Activated T-cell treated with anti-CD3 and anti-CD28 coated beads for 1 hour (primary cell): ENCODE measurements at places on chromosomes 6 and 20.

- no peak for DNase-seq
Measured at GRCh38 chr6:101125380-101125971, 244.3 kb upstream of the ASCC3 start.

DNA sequence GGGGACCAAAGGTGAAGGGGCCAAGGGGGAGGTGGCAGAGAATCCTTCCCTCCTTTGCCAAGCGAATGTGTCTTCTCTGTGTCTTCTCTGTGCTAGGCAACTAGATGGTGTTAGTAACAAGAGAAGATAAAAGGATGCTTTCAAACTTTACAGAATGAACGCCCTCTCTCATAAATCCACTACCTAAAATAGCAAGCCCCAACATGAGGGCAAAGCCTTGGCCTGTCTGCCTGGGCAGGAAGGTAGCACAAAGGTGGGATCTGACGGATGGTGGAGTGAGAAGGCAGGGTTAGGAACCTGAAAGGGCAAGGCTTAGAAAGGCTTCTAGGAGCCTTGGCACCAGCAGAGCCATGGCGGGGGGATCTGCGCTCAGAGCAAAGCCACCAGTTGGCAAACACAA lies 13.6 kb upstream of the TGM3 start:
- DNase-seq: no peak

- no peak for DNase-seq
Measured at GRCh38 chr20:3014662-3015061, 28.8 kb upstream of the GNRH2 start.

DNA sequence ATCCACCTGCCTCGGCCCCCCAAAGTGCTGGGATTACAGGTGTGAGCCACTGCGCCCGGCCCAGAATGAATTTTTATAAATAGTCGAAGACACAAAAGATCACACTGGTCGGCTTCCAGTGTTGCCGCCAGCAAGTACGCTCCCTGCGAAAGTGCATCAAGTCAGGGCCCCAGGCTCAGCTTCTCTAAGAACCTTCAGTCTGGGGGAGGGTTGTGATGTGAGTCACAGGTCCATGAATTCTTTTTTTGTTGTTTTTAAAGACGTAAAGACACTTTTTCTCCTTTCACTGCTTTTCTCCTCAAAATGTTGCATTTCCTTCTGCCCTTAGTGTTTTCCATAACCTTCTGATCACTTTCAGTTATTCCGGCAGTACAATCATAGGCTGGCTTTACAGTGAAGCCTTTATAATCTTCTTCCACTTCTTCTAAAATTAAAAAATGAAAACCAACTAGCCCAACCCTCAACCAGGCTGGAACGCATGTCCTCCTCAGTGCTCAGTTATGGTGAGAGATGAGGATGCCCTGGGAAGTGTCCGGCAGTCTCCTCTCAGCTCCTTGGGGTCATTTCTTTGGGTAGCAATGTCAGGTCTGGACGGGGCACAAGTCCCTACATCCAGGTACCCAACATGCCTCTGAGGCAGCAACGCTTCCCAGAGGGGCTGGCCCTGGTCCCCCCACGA lies 66.6 kb downstream of the CSE1L start:
- DNase-seq: no peak

- DNase-seq: no peak
Measured at GRCh38 chr20:14210146-14210545, 127.3 kb downstream of the FLRT3 start.

DNA sequence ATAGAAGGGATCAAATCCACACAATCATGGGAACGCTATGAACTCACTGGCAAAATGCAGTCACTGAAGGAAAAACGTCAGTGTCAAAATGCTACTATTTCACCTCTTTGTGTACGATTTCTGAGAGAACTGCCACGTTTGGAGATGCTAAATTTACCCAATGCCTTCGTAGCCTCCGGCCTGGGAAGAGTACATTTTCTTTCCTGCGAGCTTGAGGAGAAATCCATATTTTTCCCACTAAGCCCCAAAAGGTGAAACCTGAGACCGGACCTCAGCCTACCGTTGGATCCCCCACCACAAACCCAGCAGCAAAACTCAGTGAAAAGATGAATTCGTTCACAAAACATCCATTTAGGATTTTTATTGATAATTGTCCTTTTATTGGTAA lies 131.7 kb downstream of the GPX5 start:
- no peak for DNase-seq

DNA sequence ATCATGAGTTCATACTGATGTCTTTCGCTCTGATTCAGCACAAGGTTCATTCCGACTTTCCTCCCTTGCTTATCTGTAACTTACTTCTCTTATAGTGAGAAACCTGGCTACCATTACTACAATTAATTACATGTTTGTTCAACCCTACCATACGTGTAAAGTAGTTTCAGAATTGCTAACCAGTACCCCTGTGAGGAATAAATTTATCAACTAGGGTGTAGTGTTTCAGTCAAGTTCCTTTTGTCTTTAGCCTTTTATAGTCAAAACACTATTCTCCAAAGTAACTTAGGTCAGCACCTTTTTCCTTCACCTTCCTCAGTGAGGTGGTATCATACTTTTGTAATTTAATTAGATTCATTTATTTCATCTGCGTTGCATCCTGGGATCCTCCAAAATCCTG lies 64.9 kb downstream of the MAP3K4 start:
- DNase-seq: no peak

DNA sequence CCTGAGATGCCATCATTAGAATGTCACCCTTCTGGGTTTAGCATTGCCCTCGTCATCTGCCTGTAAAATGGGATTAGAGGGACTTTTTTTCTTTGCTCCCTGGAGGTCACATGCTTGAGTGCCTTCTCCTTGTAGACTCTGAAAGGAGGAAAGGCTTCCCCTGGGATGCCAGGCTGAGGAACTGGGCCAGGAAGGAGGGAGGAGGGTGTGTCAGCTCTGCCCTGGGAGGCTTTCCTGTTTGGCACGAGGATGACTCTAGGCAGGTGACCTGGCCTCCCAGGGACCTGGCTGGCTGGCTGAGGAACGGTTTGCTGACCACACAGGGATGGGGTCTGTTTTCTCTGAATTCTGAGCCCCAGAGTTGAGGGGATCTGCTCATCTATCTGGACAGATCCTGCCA lies 137.9 kb upstream of the RNF24 start:
- no peak for DNase-seq

- no peak for DNase-seq
Measured at GRCh38 chr6:30763618-30764489, 19.5 kb upstream of the IER3 start.

- DNase-seq: no peak
Measured at GRCh38 chr6:146840216-146840615, 241.4 kb downstream of the ADGB start.

GRCh38 chr6:162825597-162825996 lies 97.8 kb downstream of the PACRG start:
- DNase-seq: no peak

DNA sequence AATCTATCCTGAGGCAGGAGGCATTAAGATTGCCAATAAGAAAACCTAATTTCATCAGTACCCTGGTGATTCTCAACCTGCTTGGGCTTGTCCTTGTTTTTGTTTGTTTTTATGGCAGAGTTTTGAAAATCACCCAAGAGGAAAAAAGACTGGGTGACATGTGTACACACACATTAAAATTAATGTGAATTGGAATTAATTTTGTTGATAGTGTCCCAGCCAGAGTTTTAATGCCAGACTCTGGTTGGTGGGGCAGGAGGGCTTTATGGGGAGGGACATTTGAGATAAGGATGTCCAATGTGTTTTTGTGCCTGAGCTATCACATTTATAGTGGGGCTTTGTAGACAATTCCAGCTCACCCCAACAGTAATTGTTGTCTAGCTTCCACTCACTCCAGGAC lies 184.6 kb downstream of the ID4 start:
- no peak for DNase-seq

DNA sequence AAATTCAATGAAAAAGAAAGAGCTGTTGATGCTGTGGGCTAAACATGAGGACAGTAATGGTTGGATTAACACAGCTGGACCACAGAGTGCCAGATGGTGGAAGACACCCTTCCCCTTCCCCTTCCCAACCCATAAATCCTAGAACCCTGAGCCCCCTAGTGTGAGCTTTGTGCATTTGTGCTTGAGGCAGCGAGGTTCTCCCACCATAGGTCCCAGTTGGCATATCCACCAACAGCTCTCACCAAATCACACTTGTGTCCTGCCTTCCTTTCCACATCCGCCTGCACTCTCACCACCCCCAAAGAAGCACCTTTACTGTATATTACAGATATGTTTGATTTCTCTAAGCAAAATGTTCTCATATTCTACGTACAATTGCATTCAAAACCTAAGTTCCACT lies 32.8 kb upstream of the HBS1L start:
- DNase-seq: no peak

GRCh38 chr20:47818996-47819609 lies 33.8 kb upstream of the SULF2 start:
- no peak for DNase-seq

DNA sequence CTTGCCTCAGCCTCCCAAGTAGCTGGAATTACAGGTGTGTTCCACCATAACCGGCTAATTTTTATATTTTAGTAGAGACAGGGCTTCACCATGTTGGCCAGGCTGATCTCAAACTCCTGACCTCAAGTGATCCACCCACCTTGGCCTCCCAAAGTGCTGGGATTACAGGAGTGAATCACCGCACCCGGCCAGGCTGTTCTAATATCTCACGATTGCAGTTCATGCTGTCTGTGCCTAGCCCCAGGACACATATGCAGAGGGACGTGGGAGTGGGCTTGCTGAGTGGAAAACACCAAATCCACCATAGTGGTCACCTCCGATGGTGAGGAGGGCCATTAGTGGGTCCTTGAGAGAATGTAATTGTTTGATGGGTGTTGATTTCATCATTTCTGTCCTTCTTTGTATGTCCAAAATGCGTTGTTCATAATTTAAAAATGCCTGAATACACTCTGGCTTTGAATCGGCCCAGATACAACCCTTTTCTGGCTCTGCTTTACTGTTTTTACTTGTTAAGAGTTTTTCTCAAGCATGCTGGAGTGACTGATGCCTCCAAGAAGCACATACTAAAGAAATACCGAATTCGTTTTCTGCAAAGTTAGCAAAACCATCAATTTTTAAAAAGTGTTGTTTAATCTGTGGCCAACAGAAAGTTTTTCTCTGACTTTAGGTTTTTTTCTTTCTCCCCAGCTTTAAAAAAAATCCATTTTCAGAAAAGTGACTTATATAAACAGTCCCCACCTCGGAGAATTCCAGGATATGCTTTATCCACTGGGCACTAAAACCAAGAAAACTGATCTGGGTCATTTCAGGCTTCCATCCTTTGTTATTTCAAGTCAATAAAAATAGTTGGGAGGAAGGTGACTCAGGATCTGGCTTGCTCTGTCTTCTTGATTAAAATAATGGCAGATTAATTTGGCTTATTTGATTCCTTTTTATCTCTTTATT lies 18.8 kb upstream of the RALGAPA2 start:
- DNase-seq: no peak

- DNase-seq: no peak
Measured at GRCh38 chr6:36692861-36693702, 4.5 kb upstream of the RAB44 start.

- no peak for DNase-seq
Measured at GRCh38 chr6:132736239-132736638, 21.5 kb downstream of the VNN2 start.

GRCh38 chr6:113629256-113629655 lies 227.9 kb upstream of the MARCKS start:
- DNase-seq: no peak

- no peak for DNase-seq
Measured at GRCh38 chr20:38181207-38181801, 16.2 kb upstream of the TGM2 start.

DNA sequence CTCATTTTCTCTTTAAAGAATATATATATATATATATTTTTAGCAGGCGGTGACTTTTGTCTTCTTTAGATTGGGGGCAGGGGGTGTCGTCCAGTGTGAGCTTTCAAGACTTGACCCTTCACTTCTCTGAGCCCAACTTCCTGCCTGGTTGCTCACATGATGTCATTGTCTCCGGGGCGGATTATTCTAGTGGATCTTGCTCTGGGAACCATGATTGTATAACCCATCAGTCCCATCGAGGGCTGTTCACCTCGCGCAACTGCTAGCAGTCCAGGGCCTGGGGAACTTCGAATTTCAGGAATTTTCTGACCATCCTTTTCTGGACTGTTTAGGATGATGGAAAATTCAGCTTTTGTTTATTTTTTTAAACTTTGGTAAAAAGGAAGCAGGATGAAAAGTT lies 1.0 kb downstream of the IGF2R start:
- no peak for DNase-seq
